Activated T-helper 1 cell treated with anti-CD3 and anti-CD28 coated beads, Interleukin-2, amount 50 U/mL, for 16 hours (primary cell): ENCODE measurements at places on chromosomes 7 and 10.

GRCh38 chr10:72483471-72483870 lies 128.8 kb upstream of the DNAJB12 start:
- no peak for DNase-seq

GRCh38 chr10:117175215-117175900 lies 21.9 kb upstream of the KCNK18 start:
- DNase-seq: no peak

- no peak for DNase-seq
Observed at GRCh38 chr7:148927123-148928045, 43.3 kb upstream of the EZH2 start.

GRCh38 chr7:1729773-1730172 lies 59.7 kb downstream of the ELFN1 start:
- DNase-seq: no peak

GRCh38 chr10:79948976-79949722 lies at the start of gene SFTPD:
Gene SFTPD, minus strand, starts transcription at chr10:79949105. Its CDS starts 2,446 bp downstream, at chr10:79946659.
- DNase-seq: no peak

GRCh38 chr10:92816091-92816531 lies 32.2 kb upstream of the EXOC6 start:
- DNase-seq: no peak

- no peak for DNase-seq
Observed at GRCh38 chr7:44712012-44712411, 36.6 kb upstream of the ZMIZ2 start.

DNA sequence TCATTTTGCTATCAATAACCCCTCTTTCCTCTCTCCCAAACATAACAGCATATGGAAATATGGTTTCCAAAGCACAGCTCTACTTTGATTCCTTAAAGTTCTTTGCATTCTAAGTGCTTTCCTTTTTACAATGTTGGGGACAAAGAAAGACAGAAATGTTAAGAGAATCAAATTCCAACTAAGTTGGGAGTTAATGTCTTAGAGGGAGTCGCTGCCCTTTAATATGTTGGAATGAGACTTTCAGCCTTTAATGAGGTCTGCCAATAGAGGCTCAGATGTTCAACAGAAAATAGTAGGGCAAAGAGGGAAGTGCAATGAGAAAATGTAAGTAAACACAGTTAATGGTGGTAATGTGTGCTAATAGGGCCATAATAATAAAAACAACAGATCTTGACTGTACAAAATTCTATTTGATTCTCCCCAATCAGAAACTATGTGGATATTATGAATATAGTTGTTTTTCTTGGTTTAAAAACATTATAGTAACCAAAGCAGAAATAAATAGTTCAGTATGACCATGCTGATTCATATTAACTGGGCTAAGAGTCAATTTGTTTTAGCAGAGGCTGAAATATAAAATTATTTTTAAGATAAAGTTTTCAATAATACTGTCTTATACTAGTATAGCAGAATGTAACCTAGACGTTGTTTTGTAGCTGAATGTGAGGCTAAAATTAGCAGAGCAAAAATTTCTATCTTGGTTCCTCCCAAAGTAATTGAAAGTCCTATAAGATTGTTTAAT lies 10.3 kb downstream of the HYCC1 start:
- no peak for DNase-seq

DNA sequence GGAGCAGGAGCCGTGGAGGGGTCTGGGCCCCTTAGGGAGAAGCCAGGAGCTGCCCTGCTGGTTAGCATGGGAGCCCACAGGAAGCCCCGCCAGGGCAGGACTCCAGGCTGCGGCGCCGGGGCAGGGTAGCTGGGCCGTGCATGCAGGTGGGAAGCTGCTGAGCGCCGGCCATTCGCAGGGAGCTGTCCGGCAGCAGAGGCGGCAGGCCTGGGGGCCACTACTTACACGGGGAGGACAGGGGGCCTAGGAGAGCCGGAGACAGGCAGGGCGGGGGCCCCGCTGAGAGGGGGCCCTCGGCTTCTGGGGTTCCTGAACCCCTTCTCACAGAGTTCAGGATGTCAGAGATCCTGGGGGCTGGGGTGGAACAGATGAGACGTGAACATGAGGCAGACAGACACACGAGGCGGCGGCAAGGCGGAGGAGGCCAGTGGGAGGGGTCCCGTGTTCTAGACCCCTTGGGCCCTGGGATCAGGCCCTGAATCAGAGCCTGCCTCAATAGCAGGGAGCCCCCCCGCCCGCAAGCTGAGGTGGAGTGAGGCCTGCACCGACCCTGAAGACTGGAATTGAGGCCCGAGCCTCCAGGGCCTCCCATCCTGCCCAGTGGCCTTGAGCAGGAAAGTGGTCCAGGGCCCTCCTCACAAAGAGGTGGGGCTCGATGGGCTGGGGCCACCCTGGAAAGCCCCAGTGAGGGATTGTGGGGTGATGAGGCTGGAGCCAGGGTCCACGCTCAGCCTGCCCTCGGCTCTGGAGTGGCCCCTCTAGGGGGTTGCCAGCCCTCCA lies 28.0 kb downstream of the YKT6 start:
- no peak for DNase-seq

GRCh38 chr10:132133449-132134240 lies 53.1 kb upstream of the DPYSL4 start:
- no peak for DNase-seq

DNA sequence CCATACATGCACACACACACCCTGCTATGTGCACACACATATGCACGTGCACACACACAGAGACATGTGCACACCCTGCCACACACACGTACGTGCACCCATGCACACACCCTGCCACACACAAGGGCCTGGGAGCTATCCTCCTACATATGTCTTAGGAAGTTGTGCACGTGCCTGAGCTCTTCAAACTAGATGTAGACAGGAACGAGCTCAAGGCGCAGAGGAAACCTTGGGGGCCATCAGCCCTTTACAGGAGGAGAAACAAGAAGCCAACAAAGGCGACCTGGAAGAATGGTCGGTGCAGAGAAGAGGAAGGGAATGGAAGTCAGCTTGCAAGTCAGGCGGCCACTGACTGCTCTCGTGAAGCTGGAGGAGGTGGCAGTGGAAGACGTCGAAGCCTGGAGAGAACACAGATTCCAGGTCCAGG lies 58.7 kb downstream of the AOC1 start:
- DNase-seq: no peak

- no peak for DNase-seq
Observed at GRCh38 chr10:119115926-119116325, 12.0 kb downstream of the DENND10 start.

DNA sequence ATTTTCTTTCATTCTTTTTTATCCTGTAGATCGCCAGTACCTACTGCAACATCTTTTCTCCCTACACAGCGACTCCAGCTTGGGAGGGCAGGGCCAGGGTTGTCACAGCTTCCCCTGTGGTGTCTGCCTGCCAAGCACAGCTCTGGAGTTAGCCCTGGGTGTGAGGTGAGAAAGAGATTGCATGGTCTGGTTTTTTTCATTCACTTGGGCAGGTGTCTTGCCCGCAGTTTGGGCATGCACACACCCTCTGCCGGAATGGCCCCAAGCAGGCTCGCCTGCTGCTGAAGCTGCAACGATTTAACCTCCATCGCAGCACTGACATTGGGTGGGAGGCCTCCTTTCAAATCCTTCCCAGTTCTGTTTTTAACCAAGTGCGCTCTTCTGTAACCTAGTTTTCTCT lies 132.8 kb downstream of the WNT2 start:
- DNase-seq: no peak

GRCh38 chr10:70558871-70559810 lies 43.4 kb downstream of the PRF1 start:
- peak; percentile 41 for DNase-seq

DNA sequence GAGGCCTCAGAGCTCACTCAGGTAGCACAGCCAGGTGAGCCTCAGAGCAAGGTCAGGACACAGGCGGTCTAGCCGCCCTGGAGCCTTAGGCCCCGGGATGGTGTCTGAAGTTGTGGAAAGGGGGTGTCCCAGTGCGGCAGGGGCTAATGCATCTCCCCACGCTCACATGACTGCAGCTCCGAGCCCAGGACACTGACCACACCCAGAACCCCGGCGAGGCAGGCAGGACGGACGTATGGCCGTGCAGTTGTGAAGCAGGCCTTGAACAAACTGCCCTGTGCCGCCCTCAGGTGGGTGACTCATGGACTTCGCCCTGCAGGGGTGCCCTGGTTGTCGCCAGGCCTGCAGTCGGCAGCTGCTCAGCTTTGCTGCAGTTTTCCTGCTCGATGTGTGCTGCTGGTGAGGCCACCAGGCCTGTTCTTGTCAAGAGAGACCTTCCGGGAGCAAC lies 5.0 kb upstream of the PRKAR1B start:
- no peak for DNase-seq

DNA sequence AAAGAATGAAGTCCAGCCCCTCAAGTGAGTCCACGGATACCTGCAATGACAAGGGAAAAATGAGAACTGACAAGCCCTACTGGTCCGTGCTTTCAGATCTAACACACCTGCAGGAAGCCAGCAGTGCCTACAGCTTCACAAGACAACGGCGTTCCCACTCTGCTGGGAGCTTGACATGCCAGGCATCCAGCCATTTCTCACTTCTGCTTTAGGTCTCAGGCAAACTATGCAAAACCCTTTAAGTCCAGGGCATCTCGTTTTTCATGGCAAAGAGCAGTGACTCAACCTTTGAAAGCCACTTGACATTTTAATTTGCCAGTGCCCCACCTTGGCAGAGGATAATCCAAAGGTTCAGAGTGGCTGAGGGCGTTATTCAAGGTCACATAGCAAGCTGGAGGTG lies 49.1 kb upstream of the GPAM start:
- DNase-seq: no peak

DNA sequence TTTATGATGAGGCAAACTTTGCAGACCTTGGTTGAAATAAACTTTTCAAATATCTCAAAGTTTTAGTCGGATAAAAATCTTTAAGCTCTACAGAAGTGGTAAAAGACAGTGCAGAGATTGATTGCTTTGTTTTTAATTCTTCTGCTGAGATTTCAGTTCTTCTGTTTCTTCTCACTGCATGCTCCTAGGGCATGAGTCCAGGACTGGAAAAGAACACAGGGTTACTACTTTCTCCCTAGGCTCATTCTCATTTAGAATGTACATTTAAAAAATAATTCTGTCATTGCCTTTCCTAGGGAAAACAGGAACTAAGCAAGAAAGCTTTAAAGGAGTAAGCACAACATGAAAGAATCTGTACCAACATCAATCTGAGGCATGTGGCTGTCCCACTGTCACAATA lies 256.7 kb upstream of the DGKB start:
- DNase-seq: no peak

DNA sequence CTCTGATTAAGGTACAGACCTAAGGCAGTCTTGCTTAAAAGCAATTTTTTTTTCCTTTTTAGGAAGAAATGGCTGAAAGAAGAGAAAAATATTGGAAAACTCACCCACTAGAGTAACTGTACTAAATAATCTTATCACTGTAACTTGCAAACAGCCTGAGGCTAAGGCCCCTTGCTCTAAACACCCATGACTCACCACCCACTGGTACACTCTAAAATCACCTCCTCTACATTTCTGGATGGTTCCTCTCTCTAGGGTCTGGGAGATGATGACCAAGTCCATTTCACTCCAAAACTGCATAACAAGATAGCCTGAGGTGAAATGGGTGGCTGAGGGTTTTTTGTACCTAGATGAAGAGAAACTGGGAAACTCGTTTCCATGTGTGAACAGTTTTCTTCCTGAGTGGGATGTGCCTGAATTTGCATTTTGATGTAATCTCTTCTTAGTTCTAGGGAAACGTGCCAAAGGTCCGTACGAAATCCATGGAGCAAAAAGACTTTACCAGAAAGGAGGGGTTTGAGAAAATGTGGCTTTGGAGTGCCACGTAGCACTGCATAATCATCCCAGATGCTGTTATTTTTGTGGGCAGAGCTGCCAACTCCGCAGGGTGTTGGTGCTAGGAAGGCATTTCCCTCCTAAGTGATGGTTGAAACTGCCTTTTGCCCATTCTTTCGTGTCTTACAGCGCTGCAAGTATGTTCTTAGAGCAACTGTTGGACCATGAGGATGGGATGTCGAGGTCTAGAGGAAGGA lies 113.5 kb upstream of the C10orf90 start:
- DNase-seq: no peak

GRCh38 chr10:74924251-74924963 lies 98.0 kb downstream of the KAT6B start:
- DNase-seq: no peak

GRCh38 chr10:30062582-30062981 lies 3.2 kb upstream of the JCAD start:
- DNase-seq: no peak

- no peak for DNase-seq
Observed at GRCh38 chr10:62850646-62851045, 34.5 kb upstream of the EGR2 start.

DNA sequence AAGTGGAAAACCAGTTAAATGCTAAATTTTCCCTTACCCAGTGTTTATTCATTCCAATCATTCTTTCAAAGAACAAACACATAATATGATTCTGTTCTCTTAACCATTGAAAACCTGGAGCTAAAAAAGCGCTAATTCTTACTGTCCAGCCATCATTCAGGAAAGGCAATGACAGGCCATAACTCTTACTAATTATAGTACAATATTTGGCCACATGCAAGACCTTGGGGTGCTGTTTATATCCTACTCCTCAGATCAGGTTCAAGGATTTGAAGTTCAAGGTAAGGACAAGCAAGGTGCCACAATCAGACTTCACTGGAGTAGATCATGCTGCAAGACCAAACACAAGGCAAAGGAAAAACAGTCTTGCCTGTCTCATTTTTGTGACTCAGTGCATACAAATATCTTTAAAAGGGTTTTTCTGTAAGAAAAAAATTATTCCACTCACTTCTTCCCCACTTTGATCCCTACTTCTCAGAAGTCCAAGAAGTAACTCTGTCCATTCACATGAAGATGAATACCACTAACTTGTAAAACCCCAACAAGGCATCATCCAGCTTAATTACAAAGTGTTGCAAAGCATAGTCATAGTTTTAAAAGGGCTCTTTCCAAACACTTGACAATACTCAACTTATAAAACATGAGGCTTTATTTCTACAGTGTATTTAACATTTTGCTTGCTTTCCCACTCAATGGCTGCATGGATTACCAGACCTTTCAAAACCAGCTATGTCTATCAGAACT lies 153.0 kb downstream of the DOCK4 start:
- no peak for DNase-seq

- no peak for DNase-seq
Observed at GRCh38 chr7:140686921-140687320, 9.6 kb upstream of the NDUFB2 start.

DNA sequence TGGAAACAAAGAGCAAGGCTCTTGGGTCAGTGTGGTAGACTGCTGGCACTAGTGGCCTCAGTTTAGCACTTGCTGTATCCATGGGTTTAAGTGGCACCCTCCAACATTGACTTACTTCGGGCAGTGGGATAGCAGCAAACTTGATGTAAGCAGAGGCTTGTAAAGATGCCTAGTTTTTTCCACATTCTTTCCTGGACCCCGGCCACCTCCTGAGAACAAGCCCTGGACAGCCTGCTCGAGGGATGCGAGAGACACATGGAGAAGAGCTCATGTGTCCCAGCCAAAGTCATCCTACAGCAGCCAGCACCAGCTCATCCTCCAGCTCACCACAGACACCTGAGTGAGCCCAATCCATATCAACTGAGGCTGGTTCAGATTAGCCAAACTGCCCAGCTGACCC lies 142.7 kb upstream of the PCBD1 start:
- no peak for DNase-seq
